ENCODE measurements at places on chromosomes 3 and 15.

DNA sequence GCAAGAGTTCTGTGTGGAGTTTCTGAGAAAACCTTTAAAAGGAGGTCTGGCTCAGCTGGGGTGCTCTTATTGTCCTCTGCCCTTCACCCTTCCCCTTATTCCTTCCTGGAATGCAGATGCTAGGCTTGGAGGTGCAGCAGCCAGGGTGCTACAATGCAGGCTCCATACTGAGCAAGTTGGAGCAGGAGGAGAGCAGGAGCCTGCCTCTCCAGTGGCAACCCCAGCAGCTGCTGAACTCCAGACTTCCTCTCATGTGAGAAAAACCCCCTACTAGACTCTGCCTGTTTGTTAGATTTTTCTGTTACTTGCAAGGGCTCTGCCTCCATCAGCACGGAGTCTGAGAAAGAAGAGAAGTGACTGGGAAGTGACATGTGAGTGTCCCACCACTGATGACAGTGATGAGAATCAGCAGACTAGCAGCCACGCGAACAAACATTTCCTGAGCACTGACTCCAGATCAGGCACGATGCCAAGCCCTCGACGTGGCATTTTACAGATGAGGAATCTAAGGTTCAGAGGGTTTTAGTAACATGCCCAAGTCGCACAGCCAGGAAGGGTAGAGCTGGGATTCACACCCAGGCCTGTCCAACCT, 16.1 kb upstream of the RARRES1 start:
- DNase-seq: no peak

DNA sequence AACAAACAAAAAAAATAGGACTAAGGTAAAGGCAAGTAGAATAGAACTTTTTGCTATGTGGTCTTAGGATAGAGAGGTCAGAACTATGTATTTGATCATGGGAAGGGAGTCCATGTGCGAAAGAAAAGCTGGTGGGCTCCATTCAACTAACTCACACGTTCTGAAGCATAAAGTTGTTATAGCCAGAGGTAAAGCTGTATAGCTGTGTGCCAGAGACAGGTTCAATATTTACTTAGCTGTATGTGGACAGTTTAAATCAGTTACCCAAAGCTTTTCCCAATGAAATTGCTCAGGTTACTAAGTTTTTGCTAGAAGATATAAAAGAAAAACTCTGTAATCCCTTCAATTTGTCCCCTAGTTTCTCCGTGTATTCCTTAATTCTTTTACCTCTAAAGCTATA, 37.8 kb downstream of the ADGRG7 start:
- no peak for DNase-seq

- DNase-seq: no peak
These were observed 151.2 kb upstream of the UBE2E1 start for GRCh38 chr3:23654571-23654970.

GRCh38 chr3:98764472-98764884, 1.3 kb downstream of the ST3GAL6 start:
- no peak for DNase-seq

DNA sequence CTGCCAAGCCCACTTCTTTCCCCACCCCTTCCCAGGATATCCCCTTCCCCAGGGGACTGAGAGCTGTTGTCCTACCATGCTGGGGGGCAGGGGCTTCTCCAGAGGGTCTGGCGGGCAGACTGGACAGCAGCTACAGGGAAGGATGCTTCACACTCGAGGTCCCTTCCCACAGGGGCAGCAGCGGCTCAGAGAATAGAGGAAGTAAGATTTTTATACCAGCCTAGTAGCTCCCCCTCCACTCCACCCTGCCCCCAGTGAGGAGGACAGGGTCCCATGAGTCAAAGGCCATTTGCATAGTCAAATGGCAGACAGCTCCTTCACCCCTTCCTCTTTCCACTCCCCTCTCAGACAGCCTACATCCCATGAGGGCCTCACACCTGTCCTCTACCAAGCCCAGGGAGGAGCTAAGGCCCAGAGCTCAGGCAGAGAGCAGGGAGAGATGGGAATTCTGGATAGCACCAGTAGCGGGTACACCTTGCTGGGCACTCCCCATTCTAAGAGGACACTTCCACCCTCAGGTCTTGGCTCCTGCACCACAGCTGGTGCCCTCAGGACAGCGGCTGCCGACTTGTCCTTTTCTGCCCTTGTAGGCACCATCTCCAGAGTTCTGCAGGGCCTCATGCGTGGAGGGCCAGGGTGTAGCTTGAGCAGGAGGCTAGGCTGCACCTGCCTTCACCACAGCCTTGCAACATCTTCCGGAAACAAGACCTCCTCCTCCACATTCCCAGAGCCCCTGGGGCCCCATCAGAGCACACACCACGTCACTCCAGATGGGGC, at the start of gene TLR9:
TSS of gene TLR9 (minus strand) at position 194 of the 777 bp plus-strand sequence. CDS start at position 78, 116 bp downstream.
- no peak for DNase-seq

DNA sequence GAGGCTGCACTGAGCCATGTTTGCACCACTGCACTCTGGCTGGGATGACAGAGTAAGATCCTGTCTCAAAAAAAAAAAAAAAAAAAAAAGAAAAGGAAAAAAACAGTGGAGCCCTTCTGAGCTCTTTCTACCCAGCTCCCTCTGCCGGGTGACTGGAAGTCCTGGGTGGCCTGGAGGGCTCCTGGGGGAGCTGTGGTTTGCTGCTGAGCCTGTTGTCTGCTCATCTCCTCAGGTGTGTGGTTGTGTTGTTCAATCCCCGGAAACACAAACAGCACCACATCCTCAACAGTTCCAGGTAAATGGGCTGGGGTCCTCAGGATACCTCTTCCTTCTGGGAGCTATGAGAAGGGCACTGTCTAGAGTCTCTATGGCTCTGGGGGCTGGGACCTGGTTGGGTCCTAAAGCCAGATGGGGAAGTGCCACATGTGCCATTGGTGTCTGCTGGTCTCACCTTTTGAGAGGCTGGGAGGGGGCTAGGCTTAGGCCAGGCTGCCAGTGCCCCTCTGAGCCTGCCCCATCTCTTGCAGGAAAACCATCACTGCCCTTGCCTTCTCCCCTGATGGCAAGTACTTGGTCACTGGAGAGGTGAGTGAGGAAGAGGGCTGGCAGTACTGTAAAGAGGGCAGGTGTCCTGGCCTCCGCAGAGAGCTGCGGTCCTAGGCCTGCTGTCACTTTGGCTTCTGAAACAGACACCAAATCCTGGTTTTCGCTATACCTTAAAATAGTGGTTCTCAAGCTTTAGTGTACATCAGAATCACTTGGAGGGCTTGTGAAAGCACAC, 17.1 kb upstream of the JMJD7 start:
- DNase-seq: peak; percentile 26

DNA sequence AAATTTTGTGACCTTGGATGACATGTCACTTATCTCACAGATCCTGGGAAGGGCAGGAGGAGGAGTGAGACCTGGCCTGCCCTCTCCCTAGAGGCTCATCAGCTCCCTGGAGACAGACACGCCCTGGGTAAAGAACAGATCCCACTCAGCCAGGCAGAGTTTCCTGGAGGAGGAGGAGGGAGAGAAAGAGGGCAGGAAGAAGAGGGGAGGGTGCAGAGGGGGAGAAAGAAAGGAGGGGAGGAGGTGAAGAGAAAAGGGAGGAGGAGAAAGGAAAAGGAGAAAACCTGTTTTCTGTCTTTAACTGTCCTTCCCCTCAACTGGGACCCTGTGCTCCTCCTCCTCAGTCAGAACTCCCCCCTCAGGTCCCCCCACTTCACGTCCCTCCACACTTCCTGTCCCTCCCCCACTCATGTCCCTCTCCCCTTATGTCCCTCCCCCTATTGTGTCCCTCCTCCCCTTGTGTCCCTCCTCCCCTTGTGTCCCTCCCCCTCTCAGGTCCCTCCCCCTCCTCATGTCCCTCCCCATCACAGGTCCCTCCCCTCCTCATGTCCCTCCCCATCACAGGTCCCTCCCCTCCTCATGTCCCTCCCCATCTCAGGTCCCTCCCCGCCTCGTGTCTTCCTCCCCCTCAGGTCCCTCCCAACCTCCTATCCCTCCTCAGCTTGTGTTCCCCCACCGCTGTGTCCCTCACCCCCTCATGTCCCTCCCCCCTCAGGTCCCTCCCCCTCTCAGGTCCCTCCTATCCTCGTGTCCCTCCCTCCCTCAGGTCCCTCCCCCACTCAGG, 52.3 kb upstream of the CGNL1 start:
- peak; percentile 85 for DNase-seq

DNA sequence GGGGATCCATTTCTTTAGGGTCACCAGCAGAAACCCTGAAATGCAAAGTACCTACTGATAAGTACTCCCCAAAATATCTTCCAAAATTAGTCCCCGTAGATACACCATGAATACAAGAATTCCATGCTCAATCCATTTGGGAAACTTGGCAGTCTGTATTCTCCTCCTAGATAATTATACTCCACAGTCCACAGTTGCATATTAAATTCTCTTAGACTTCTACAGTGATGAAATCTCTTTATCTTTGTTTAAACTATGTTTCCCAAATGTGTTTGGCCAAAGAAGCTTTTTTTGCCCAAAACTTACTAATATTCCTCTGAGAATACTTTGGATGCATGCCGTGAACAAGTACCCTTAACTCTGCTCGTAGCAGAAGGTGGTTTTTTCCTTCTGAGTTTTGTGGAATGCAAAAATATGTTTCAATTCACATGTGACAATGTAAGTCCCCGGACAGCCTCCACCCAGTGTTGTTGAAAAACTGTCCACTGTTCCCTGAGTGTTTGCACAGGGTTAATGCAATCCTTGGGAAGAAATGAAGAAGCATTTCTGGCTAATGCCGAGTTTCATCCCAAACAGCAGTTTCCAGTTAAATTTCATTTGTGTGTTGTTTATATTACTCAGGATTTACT, 126.7 kb downstream of the ARNT2 start:
- DNase-seq: no peak

GRCh38 chr3:71926616-71927015, 141.7 kb upstream of the PROK2 start:
- DNase-seq: no peak

GRCh38 chr3:139199421-139200010, 144.3 kb upstream of the MRPS22 start:
- DNase-seq: no peak

- DNase-seq: no peak
These were observed 300.3 kb downstream of the TAFA4 start for GRCh38 chr3:68631850-68632545.

GRCh38 chr15:45573961-45574629, 13.1 kb upstream of the BLOC1S6 start:
- peak; percentile 56 for DNase-seq

DNA sequence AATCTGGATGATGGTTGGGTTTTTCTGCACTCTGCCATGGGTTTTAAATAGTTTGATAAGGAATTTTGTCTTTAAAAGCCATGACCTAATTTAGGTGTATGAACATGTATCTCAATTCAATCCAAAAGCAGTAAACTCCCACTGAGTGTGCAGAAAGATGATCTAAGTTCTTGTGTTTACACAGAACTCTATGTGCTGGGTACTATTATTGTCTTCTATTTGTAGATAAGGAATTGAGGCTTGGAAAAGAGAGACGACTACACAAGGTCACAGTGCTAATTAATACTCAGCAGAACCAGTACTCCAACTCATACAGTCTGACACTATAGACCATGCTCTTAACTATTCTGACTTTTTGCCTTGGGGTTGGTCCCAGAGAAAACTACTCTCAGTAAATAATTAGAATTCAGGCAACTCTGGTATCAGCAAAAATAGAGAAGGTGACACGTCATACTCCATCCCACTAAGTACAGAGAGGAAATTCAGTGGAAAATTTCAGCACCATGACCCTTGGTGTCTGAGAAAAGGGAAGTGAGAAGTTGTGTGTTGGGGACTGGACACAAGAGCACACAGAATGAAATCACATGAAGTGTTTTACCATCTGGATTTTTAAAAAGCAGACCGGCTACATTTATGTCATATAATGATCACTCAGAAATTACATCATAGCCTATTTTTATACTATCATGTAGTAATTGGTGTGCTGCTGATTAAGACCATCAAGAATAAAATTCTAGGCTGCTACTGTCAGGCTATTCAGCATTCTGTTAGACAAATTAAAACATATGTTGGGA, 18.3 kb upstream of the MYH15 start:
- DNase-seq: no peak

DNA sequence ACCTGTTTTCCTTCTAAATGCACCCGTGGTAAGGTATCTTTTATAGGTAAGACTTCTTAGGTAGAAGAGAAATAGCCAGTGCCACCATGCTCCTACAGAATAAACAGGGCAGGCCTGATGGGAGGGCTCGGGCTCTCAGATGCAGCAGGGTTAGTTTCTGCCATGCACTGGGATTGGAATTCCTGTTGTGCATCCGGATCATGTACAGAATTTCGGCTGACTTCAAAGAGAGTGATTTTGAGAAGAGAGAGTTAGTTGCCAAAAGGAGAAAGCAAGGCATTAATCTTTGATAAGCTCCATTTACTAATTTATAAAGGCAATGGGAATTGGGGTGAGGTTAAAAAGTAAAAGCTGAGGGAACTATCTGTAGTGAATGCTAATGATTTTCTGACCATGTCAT, 211.2 kb downstream of the WDR72 start:
- DNase-seq: peak; percentile 46

DNA sequence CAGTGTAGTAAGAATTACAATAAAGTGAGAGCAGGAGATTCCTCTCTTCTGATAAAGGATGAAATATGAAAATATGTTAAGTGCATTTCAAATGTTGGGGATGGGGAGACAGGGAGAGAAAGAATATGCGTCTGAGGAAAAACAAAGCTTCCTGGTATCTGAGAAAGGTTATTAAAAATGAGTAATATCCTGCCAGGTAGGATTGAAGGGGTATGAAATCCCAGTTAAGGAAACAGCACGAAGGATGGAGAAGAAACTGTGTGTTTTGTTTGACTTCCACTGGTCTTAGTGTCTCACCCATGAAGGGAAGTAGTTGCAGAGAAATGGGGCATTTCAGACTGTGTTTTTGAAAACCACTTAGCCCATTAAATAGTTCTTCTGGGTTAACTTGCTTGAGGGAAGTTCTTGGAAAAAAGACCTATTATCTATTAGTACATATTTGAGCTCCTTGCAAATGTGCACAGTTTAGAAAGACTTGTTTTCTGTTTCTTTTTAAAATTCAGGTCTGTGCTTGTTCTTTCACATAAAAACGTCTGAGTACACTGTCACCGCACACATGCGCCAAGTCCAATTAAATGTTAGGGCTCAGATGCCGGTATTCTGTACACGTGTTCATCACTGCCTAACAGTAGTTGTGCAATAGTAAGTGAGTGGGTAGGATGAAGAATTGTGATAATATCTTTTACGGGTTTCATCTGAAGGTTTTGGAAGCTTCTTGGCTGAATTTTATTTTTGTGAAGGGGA, 196.1 kb upstream of the P2RY1 start:
- DNase-seq: no peak

- peak; percentile 3 for DNase-seq
These were observed 54.2 kb upstream of the MCTP2 start for GRCh38 chr15:94177112-94177511.

- no peak for DNase-seq
These were observed 17.9 kb upstream of the ABI3BP start for GRCh38 chr3:101011136-101011535.

- DNase-seq: no peak
These were observed 785 bp upstream of the MYRIP start for GRCh38 chr3:39808467-39809180.

Measured in HT1080 (cell line).